ENCODE measurements at places on chromosomes 2 and 18. TPM values are rescaled to one million over a fixed set of nuclear protein-coding genes. Genes with fewer than 3 reads are reported as not detected.

DNA sequence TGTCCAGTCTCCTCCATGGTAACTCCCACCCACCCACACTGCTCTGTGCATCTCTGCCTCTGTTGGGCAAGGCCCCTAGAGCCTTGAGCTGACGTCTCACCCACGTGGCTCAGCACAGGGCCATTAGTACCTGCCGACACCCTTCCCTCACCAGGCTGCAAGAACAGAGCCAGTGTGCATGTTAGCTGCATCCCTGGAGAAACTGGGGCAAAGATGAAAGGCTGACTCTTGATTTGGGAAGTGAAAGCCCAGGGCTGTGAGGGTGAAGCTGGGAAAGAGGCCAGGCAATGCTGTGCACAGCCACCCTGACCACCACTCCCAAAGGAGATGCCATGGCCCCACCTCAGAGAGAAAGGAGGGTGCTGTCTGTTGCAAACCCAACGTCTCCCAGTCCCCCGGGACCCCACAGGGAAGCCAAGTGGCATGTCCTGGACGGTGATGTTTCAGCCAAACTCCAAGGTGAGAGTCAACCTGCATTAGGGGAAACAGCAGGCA lies 20.0 kb upstream of the HPCAL1 start:
- DNase-seq: no peak

DNA sequence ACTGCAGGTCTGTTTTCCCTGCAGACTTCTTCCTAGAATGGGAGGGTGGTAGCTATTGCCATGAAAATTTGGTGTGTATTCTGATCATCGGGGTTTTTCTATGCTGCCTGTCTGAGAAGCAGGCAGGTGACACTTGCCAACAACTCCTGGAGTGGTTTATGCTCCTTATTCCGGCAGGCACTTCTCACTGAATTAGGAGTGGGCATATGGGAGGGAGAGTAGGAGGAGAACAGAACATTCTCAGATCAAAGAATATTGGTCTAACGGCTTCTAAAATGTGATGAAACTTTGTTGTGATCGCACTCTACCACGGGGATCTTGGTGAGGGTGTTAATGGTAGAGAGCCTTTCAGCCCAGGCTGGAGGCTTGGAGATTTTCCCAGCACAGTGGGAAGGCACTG lies 480.8 kb downstream of the PLCL1 start:
- DNase-seq: no peak

DNA sequence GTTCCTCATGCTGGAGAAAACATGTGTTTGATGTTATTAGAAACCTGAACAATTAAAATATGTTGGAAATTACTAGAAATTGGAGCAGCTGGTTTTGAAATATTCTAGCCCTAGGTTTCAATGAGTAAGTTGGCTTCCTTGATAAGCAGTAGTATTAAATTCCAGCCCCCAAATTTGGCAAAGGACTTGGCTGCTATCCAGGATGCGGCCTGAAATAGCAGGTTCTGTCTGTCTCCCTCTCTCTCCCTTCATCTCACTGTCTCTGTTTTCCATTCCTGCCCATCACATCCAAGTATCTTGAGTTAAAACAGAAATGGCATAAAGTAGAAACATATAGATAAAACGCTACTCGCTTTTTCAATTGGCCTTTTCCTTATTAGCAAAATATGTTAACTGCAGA lies 20.9 kb upstream of the GPR45 start:
- no peak for DNase-seq

- no peak for DNase-seq
Measured at GRCh38 chr2:152161598-152161997, 14.0 kb downstream of the STAM2 start.

DNA sequence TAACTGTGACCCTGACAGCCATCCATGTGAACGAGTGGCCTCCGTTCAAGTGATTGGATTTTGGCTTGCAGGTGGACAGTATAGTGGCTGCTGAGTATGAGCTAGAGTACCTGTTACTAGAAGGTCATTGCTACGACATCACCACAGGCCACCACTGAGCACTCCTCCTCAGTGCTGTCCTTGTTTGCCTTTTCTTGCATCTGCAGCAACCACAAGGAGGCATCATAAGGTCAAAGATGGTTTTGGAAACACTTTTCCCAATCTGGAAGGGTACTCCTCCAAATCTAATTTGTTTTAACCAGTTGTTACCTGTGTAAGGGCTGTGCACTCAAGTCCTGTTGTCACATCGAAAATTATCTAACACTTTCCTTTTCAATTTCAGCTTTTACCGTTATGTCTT lies 81.2 kb downstream of the UGGT1 start:
- DNase-seq: no peak

- DNase-seq: no peak
Measured at GRCh38 chr18:378079-378478, 110.2 kb upstream of the THOC1 start.

GRCh38 chr2:190283783-190284182 lies 35.8 kb downstream of the HIBCH start:
- DNase-seq: peak; percentile 61

DNA sequence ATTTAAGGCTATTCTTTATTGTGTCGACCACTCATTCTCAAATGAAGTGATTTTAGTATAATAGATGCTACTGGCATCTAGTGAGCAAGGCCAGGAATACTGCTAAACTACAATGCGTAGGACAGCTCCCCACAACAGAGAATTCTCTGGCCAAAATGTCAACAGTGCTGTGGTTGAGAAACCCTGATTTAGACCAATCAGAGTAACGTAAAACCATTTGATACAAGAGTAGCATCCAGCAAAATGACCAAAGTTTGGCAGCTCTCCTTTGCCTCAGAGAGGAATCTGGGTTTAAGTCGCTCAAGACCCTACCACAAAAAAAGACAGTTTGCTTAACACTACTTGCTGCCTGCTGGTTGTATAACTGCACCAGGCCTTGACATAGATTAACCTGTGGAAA lies 37.0 kb upstream of the TTN start:
- peak; percentile 65 for DNase-seq

DNA sequence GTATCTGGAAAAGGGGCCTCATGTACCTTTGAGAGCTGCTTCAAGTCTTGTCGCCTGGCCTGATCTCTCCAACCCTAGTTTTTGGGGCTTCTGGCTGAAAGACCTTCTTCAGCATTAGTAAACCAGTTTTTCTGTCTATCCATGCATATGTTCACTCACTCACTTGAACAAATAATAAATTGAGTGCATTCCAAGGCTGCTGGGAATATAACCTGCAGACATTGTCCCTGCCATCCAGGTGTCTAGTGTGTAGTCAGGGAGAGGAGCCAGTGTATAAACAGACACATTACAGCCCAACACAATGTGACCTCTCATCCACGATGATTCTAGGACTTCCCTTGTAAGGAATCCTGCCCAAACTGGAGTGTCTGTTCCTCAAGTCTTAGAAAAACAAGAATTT lies 262.1 kb downstream of the PRKCE start:
- no peak for DNase-seq

- DNase-seq: peak; percentile 6
Measured at GRCh38 chr2:178804791-178805190, 2.4 kb downstream of the TTN start.

DNA sequence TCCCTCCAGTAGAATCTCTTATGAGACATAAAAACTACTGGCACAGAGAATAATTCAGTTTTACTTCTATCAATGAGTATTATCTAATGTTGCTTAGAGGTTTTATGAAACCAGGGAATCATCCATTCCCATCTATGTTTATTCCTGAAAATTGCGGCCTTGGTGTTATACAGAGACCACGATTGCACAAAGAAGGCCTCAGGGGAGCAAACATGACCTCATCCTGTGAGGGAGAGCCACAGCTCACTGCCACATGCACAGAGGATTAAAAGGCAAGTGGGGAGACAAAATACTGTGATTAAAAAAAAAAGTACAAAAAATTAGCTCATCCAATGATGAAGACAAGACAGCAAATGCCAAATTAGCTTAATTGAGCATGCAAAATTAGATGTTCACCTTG lies 111.8 kb upstream of the SLC35G4 start:
- DNase-seq: peak; percentile 55

GRCh38 chr2:127065299-127065939 lies 41.5 kb downstream of the BIN1 start:
- DNase-seq: no peak

GRCh38 chr2:173884025-173884802 lies 81.0 kb downstream of the SP3 start:
- peak; percentile 29 for DNase-seq

GRCh38 chr2:88182721-88183120 lies 12.6 kb downstream of the THNSL2 start:
- DNase-seq: no peak

DNA sequence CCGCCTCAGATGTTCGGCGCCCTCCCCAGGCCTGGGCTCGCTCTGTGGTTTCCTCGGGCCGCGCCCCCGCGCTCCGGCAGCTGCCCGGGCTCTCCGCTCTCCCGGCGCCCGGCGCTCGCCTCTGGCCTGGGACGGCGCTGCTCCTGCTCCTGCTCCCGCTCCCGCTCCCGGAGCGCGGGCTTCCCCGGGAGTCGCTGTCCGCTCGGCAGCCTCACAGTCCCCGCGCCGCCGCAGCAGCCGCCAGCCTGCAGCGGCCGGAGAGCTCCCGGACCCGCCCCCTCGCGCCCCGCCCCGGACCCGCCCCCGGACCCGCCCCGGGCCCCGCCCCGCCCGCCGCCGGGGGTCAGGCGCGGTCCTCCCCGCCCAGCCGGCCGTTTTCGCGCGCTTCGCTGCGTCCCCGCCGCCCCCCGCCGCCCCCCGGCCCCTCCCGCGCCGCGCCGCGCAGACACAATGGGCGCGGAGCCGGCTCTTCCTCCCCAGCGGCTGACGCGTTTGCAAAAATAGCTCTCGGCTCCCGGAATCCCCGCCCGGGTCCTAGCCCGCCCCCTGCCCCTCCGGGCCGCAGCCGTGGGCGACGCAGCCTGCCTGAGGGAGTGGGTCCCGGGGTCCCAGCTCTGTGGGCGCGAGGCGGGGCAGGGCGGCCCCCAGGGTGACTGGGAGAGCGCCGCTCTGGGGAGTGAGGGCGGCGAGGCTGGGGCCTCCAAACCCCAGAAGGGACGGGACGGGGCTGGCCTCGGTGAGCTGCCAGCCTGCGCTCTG lies at the start of gene ARL4C:
Gene ARL4C (minus strand): TSS at position 247 of the 759 bp plus-strand sequence. CDS start 495 bp downstream, outside the sequence.
- peak; percentile 73 for DNase-seq

DNA sequence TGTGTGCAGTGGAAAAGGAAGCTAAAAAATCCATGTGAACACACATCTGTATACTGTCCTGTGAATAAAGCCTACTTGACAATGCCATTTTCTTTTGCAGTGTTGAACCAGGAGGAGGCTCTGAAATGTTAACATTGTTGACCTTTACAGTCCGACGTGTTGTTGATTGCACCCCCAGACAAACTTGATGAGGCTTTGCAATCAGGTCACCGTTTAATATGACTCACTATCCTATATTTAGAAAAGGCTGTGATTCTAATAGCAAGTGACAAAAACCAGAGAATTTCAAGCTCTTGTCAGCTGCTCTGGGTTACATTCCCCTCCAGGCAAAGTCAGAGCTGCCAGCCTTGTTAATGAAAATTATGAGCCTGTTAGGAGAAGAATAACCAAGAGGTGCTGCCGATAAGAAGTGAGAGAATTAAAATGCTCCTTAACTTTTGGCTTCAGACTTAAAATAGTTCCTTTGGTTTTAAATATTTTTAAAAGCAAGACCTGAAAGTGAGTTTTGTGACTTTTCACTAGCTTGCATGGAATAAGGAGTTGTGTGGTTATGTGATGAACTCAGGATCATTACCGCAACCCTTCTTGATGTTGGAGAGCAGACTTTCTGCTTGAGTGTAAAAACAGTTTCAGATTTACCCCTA lies 162.1 kb downstream of the QPCT start:
- peak; percentile 59 for DNase-seq

- DNase-seq: peak; percentile 67
Measured at GRCh38 chr2:55056024-55056521, 5.8 kb upstream of the RTN4 start.

DNA sequence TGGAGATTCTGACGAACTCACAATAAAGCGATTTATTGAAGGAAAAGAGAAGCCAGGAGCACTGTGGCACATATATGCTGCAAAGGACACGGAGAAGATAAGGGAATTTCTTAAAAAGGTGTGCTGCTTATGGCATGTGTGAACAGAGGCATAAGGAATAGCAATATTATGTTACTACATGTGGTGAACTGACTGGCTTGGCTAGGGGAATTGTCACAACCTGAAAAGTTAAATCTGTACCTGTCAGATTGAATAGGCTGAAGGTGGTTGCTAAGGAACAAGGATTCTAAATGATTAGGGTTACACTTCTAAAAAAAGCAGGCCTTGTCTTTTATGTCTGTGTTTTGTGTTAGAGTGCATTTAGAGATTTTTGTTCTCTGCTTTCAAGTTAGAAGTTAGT lies 48.4 kb downstream of the KDM3A start:
- DNase-seq: no peak

- no peak for DNase-seq
Measured at GRCh38 chr2:170717991-170718589, 3.0 kb downstream of the SP5 start.

DNA sequence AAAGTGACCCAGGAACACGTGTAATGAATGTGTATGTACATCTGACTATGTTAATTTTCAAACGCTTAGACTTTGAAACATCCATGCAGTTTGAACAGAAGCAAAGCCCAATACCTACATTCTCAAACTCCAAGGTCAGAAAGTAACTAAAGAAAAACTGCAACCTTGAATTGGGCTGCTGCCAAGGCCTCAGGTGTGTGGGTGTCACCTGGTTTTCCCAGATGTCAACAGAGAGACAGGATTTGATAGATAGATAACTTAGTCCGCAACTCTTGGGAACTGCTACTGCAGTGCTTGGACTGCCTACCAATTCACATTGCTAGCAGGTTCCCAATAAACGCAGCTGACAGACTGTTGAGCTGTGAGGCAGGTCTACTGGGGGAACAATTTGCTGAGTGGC lies 78.7 kb upstream of the PAPOLG start:
- no peak for DNase-seq

GRCh38 chr2:204003276-204003990 lies 66.9 kb downstream of the ICOS start:
- no peak for DNase-seq

GRCh38 chr18:75937306-75937705 lies 509.8 kb upstream of the SMIM21 start:
- DNase-seq: no peak

Gene EML6
- 0.34 TPM for polyA plus RNA-seq

Gene AKAIN1
- polyA plus RNA-seq: not detected

Gene GKN2
- polyA plus RNA-seq: not detected

Gene SRD5A2
- polyA plus RNA-seq: not detected

Gene RNF125
- polyA plus RNA-seq: 0.67 TPM

Gene ABCB11
- polyA plus RNA-seq: not detected

Gene NCK2
- 20.3 TPM for polyA plus RNA-seq

Gene ST3GAL5
- 6.2 TPM for polyA plus RNA-seq

Gene TBC1D8
- 5.4 TPM for polyA plus RNA-seq

Gene TM4SF20
- 1.3 TPM for polyA plus RNA-seq

Gene VWA3B
- polyA plus RNA-seq: not detected

Gene ACTG2
- 600 TPM for polyA plus RNA-seq

Gene SLC9A4
- not detected for polyA plus RNA-seq

Gene CCDC74A
- 5.4 TPM for polyA plus RNA-seq

Gene PRKCE
- polyA plus RNA-seq: 14.1 TPM

Gene TDRD15
- not detected for polyA plus RNA-seq

Gene EHBP1
- polyA plus RNA-seq: 191 TPM

Gene MORN2
- polyA plus RNA-seq: 35.1 TPM

Gene CTNNA2
- not detected for polyA plus RNA-seq

Gene TCF23
- not detected for polyA plus RNA-seq

Gene IL18R1
- polyA plus RNA-seq: 0.18 TPM

Measured in fibroblast of lung (primary cell).